ENCODE measurements at places on chromosomes 5 and 9. TPM values are rescaled to one million over a fixed set of nuclear protein-coding genes. Genes with fewer than 3 reads are reported as not detected.

The CCL27 gene
- 1.3 TPM for polyA plus RNA-seq

The MSH3 gene
- 11.3 TPM for polyA plus RNA-seq

The TGFBI gene
- 1.6 TPM for polyA plus RNA-seq

The MATR3 gene
- 399 TPM for polyA plus RNA-seq

The TMEM232 gene
- 5.0 TPM for polyA plus RNA-seq

The GRM6 gene
- polyA plus RNA-seq: not detected

The CHSY3 gene
- 1.8 TPM for polyA plus RNA-seq
